Stimulated activated CD8-positive, alpha-beta memory T cell treated with anti-CD3 and anti-CD28 coated beads, Interleukin-15, amount 100 ng/mL, for 4 hours (primary cell): ENCODE measurements at places on chromosomes 16 and 17.

DNA sequence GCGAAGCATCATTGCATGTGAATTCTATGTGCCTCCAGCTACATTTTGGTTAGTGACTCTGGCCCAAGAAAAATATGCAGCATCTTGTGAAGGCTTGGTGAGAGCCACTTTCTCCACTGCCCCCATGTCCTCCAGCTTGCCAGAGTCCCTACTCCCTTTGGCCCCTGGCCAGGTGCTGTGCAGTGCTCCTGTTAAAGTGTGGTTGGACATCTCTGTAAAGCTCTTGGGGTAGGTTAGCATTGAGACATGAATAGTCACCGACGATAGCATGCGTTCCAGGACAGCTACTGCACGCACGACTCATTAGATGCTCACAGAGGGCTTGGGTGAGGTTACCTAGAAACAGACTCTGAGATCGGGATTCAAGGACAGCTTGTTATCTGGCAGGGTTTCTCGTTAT is 48.6 kb downstream of the FOXL1 start:
- no peak for DNase-seq

DNA sequence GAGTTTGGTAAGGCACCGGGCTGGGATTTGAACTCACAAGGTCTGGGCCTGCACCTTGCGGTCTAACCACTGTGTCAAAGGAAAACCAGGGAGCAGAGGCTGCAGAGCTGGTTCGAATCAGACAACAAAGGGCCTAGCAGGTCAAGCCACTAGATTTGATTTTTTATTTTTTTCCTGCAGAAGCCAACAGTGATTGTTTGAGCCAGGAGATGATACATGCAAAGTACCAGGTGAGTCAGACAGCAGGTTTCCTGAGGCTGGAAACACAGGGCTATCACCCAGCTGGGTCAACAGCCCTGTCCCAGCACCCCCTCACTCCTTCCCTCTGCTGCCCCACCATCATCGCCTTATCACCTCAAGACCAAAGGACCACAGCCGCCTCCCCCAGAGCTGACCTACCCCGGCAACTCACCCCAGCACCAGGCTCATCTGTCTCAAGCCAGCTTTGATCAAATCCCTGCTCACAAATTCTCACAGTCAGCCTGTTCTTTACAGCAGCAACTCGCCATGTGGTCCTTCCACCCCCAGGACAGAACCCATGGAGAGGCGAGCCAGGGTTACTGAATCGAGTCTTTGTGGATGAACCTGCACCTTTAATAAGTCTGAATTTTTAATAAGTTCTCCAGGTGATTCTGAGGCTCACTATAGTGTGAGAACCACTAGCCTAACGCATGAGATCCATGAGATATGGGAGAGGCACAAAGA is 13.0 kb upstream of the KRT19 start:
- DNase-seq: no peak

GRCh38 chr17:52181782-52182181 is 23.3 kb upstream of the CA10 start:
- DNase-seq: no peak

- no peak for DNase-seq
These were observed 12.6 kb upstream of the PRR29 start for GRCh38 chr17:63985387-63986140.

- no peak for DNase-seq
These were observed 29.0 kb downstream of the KATNB1 start for GRCh38 chr16:57764341-57765159.

DNA sequence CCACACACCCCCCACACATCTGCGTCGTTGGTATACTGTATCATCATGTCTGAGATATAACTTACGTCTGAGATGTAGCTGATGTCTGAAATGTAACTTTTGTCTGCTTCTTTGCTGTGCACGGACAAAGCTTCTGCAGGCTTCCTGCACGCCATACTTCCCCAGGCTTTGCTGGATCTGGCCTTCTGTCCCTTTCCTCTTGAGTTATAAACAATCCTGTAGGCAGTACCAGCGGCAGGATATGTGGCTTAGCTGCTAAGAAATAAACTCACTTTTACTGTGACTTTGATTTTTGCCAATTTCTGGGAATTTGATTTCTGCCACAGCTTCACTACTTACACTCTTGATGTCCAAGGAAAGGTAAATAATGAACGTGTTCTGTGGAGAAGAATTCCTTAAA is 184.4 kb downstream of the RPTOR start:
- no peak for DNase-seq

DNA sequence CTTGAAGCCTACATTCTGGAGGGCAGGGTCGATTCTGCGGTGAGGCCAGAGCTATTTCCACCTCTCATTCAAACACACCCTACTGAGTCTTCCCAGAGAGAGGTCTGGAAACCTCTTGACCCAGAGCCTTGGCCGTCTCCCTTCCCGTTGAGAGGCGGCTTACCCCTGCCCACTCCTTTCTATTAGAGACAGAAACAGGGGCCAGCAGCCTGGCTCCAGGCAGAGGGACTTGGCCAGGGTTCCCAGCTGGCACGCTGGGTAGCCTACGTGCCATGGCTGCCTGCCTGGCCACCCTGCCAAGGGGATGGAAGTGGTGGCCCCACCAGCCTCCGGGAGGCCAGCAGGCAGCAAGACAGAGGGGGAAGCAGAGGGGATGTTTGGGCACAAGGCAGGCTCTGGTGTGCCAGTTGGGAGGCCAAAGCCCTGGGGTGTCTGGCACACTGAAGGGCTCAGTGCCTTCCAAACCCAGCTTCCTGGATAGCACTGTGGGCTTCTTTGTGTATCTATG is 6.0 kb downstream of the STAC2 start:
- no peak for DNase-seq

GRCh38 chr16:13552062-13552959 is 367.6 kb upstream of the ERCC4 start:
- no peak for DNase-seq

DNA sequence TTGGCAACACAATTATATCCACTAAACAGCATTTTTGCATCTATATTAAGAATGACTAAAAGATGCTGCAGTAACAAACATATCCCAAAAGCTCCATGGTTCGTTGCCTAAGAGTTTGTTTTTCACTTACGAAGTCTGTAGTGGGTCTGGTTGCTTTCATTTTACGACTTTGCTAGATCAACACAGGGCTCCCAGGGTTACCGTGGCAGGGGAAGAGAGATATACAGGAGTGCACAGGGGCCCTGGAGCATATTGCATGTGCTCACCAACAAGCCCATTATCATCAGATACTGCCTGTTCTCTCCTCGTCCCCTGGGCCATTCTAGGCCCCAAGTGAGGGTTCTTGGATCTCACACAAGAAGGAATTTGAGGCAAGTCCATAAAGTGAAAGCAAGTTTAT is 3.1 kb upstream of the MMP2 start:
- no peak for DNase-seq
